ENCODE measurements at places on chromosomes 16 and 17.
A peak's percentile ranks its signal among the peaks of the same experiment; 100 is the strongest.

DNA sequence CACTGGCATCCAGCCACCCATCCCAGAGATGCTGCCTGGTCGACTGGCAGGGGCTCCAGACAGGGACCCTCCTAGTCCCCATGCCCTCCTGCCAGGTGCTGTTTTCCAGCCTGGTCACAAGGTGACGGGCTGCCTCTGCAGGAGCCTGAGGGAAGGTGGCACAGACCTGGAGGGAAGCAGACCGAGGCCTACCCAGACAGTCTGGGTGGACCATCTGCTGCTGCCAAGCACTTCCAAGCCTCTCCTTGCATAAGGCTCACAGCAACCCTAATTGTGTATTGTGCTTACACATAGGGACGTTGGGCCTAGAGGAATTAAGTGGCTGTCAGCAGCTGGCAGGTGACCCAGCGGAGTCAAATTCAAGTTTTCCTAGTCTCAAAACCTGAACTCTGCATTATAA lies 90.1 kb upstream of the KCNJ18 start:
- no peak for DNase-seq

GRCh38 chr16:68227850-68228553 lies 7.9 kb downstream of the ESRP2 start:
- no peak for DNase-seq

- no peak for DNase-seq
Observed at GRCh38 chr17:42720996-42721583, 23.8 kb downstream of the EZH1 start.

DNA sequence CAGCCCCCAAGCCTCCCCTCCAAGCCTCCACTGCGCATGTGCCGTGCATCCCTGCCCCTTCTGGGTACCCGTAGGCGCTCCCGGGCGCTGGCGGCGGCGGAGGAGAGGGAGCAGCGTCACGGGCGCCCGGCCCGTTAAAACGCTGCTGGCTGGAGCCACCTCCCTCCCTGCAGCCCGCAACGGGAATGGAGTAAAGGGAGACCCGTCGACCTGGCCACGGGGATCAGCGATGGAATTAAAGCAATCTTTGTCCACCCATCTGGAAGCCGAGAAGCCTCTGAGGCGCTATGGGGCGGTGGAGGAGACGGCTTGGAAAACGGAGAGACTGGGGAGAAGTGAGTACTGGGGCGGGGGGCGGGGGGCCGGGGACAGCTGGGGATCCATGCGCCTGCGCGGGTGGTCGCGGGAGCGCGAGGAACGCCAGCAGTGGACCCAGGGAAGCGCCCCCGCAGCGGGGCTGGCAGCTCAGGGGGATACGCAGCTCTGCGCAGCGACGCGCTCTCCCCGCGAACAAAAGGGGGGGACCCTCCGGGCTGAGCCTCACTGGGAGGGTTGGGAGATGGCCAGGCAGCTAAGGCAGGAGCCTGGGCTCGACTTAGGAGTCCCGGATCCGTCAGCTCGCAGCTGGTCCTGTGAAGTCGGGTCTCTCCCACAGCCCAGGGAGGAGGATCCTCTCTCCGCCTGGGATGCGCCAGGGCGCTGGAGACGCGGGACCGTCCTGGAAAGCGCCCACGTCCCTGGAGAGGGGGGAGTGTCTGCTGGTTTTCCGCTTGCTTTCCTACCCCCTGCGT lies at the start of gene BMERB1:
Gene BMERB1, plus strand, starts transcription at position 164 of the 791 bp plus-strand sequence. Its CDS starts 66 bp downstream, at position 230.
- DNase-seq, result peak; percentile 84

- DNase-seq, result no peak
Observed at GRCh38 chr16:51508490-51509212, 357.6 kb upstream of the SALL1 start.

DNA sequence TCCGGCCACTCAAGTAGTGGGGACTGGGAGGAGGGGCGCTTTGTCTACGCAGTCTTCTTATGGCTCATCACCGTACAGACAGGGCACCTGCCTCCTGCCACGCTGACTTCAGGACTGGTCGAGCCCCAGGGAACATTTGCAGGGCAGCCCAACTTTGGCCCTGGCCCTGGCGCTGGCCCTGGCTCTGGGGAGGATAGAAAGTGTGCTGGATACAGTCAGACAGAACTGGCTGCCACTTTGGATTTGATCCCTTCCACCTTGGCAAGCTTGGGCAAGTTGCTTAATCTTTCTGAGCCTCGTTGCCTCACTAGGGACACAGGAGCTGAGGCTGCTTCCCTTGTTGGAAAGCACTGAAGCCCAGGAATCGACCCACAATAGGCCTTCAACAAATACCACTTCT lies 13.6 kb downstream of the LGALS9 start:
- DNase-seq, result no peak

- DNase-seq, result peak; percentile 83
Observed at GRCh38 chr17:1783834-1784611, 22.2 kb downstream of the SERPINF1 start.

Data from cardiac septum (tissue), 1 donor.